ENCODE measurements at places on chromosomes 1 and 21.

DNA sequence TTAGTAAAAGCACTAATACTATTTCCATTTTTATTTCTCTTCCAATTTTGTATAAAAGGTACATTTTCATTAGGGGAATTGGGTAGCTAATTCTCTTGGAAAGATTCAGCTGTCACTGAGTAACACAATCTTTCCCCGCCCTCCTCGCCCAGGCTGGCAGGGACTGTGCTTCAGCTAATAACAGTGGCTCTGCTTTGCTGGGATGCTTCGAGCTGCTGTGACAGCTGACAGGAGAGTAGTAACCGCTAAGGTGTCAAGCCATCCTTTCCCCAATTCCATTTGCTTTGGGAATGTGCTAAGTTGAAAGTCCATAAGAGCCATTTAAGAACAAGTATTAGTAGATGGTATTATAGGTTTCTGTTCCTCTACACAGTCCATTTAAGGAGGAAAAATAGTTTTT, 106.7 kb upstream of the NRIP1 start:
- DNase-seq, result no peak

DNA sequence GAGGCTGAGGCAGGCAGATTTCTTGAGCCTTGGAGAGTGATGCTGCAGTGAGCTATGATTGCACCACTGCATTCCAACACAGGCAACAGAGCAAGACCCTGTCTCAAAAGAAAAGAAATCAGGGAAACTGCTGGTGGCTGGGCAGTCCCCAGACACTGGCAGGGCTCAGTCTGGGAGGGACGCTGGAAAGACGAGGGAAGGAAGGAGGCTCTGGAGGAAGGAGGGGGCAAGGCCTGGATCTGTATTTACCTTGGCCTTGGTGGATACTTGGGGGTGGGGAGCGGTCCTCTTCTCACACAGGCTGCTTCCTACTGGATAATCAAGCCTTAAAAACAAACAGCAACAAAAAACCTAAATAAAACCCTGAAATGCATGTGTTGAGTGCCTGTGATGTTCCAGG, 24.4 kb downstream of the KCNQ4 start:
- DNase-seq, result no peak

DNA sequence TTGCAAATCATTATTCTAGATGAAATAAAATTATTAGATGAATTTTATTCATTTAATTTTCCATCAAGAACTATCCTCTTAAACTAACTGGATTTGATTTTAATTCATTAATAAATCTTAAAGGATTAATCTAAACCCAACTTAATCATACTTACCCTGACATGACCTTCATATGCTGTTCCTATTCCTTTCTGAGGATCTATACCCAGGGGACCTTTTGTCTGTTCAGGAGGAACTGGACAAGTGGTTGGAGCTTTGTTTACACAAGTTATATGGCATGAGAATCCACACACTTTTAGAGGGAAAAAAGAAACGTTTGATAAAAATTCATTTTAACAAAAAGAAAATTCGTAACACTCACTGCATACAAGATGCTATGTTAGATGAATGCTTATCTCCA, 95.2 kb downstream of the COQ8A start:
- DNase-seq, result no peak

DNA sequence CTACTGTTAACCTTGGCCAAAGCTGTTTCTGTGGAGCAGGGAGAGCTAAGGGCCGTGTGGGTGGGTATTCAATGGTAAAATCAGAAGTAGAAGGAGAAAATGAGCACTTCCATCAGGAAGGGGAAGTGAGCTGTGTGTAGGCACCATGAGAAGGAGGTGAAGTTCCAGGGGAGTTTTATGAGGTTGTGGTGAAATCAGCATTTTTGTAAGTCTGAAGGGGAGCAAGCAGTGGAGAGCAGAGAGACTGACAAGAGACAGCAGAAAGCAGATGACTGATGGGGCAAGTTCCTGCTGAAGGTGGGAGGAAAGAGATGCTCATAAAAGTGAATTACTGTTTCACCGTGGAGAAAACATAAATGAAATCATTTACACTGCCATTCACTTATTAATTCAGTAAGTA, 2.7 kb upstream of the GPR88 start:
- DNase-seq, result no peak

- no peak for DNase-seq
Observed at GRCh38 chr1:237166086-237166485, 124.1 kb downstream of the RYR2 start.

DNA sequence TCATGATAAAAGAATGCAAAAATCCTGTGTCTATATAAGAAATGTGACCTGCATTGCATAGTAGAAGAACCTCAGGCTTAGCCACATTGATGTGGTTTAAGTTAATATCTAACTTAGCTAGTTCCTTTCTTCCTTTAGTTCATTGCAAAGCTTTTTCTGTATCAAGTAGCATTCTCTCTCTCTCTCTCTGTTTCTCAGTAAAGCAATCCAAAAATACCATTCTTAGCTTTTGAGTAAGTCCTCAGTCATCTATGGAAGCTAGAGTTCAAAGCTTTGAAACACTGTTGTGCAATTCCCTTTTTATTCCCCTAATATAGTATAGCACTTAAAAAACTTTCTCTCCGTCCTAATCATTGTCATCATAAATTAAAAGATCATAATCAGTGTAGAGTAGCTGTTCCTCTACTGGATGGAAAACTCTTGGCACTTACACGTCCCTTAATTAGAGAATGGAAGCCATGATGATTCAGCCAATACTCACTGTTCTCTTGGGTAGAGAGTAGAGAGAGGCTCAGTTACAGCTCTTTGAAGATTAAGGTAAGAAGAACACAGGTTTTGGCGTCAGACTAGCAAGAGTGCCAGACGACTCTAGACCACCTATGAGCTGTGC, 350.3 kb upstream of the LYPLAL1 start:
- no peak for DNase-seq

DNA sequence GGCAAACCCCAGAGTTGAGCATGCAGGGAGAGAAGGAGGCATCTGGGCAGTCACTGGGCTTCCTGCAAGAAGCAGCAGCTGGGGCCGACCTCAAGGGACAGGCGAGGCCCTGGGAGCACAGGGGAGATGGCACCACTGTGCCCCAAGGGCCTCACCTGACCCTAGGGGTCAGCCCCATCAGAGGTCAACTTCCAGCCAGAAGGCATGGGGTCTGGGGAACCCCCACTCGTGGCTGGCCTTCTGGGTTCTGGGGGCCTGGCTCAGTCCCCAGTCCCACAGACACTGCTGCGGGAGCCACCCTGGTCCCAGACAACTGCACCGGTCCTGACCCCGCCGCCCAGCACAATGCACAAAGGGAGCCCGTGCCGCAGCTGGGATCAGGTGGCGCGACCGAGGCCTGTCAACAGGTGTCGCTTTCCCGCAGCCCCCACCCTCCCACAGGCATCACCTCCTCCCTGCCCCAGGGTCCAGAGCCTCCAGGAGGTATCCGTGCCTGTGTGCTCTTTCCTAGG, 6.2 kb downstream of the WNT9A start:
- no peak for DNase-seq

GRCh38 chr1:50980505-50980904, 10.5 kb downstream of the CDKN2C start:
- no peak for DNase-seq

- no peak for DNase-seq
Observed at GRCh38 chr1:147389532-147390184, 147.2 kb downstream of the CHD1L start.

DNA sequence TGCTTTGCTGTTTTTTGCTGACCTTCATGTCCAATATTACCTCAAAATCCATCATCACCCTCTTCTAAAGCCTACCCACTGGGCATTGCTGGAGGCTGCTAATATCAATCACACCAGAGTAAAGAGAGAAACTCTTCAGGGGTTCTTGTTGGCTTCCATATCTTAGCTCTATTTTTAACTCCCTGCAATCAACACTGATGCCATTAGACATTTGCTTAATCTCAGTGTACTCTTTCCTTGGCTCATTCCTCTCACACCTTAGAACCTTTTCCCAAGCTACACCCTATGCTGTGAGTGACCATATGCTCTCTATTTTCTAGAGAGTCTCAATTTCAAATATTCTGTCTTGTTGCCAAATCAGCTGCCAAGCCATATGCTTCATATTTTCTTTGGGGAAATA, 40.6 kb upstream of the RABGAP1L start:
- no peak for DNase-seq

DNA sequence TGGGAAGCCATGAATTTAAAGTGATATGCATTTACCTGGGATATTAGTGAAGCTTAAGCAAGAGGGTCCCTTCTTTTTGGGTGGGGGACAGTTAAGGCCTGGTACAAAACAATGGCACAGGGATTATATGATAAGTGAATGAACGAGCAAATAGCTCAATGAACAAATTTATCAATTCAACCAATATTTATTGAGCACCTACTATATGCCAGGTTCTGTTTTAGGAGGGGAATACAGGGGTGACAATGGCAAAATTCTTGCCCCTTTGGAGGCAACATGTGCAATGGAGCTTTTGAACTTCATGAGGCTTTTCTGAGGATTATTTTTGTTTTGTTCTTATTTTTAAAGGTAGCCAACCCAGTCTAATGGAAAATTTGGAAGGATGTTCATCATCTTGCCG, 68.2 kb downstream of the FOXD2 start:
- DNase-seq, result no peak

DNA sequence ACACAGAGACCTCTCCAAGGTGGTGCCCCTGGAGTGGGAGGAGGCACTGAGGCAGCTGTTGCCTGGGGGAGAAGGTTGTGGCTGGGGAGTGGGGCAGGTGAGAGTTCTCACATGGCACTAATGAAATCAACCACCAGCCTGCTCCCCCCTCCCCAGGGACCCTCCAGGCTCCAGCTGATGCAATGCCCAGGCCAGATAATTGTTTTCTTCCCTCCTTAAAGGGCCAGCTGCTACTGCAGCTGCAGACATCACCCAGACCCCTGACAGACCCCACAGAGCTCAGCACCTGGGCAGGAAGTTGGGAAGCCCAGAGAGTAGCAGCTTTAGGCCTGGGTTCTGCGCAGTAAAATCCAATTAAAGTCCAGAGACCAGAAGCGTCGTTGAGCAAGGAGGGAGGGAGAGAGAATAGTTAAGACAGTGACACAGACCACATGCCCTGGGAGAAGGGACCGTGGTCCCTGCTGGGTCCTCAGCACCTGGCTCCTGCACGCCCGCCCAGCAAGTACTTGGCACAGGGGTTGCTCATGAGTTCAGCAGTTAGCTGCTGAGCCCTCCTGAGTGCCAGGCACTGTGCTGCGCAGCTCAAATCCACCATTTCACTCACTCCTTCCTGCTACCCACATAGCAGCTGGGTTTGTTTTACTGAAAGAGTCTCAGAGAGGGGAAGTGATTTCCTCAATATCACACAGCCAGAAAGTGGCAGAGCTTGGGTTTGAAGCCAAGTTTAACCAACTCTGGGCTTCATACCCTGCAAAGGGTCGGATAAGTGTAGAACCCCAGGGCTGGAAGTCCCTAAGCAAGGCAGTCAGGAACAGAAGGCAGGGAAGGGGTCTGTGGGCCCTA, 1.9 kb downstream of the RIMS3 start:
- no peak for DNase-seq

- DNase-seq, result no peak
Observed at GRCh38 chr1:245807306-245807705, 652.5 kb downstream of the KIF26B start.

DNA sequence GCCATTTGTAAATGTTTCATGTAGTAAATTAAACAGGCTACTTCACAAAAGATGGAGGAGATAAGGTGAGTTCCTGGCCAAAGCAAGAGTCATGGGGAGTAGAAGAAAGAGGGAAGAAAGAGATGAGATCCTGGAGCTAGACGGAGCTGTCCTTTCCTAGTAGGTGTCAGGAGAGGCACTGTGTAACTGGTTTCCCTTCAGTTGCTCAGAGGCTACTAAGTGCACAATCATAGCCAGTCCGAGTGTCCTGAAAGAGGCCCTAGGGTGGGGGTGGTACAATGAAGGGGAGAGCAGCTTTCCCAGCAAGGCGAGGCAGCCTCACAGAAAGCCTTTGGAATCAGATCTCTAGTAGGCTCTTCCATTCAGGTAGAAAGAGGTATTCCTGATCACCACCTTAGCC, 390.9 kb downstream of the KCNH1 start:
- no peak for DNase-seq

GRCh38 chr1:203124546-203125317, 2.8 kb upstream of the ADORA1 start:
- no peak for DNase-seq

DNA sequence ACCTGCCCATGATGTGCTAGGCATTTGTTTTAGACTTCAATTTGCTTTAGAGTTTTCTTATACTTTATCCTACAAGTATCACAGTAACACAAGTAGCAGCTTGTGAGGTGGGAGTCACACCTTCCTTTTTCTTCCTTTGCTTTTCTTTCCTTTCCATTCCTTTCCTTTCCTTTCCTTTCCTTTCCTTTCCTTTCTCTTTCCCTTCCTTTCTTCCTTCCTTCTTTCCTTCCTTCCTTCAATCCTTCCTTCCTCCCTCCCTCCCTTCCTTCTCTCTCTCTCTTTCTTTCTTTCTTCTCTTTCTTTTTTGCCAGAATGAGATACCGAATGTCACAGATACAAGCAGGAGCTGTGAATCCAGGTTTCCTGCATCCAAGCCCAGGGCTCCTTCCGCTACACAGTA, 3.9 kb downstream of the DPT start:
- DNase-seq, result no peak

GRCh38 chr21:39148975-39149374, 34.3 kb downstream of the PSMG1 start:
- no peak for DNase-seq

DNA sequence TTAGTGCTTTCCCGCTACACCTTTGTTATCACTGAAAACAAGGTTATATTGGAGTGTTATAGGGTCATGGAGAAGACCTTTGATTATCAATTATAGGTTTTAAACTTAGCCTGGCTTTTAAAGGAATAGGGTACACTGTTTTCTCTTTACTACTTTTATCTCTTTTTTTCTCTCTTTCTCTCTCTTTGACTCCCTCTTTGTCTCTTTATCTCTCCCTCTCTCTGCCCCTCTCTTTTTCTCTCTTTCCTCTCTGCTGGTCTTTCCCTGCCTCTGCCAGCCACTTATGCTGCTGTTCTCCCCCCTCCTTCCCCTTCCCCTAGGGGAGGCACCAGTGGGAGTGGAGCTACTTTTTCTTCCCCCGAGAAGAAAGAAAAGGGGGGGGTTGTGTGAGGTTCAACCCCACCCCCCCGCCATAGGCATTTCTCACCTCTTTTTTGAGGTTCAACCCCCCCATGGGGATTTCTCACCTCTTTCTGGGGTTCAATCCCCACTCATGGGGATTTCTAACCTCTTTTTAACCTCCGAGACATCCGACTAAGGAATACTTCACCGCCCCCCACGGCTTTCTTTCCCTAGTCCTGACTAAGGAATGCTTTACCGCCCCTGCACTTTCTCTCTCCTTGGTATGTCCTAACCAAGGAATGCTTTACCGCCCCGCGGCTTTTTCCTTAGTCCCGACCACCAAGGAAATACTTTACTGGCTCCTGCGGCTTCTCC, 17.2 kb upstream of the ZBTB8B start:
- DNase-seq, result no peak

- DNase-seq, result no peak
Observed at GRCh38 chr1:34328281-34328799, 151.6 kb downstream of the C1orf94 start.

GRCh38 chr1:234975941-234976860, 152.4 kb downstream of the TOMM20 start:
- no peak for DNase-seq
